ENCODE measurements at places on chromosomes 13 and 19.

GRCh38 chr19:36574741-36575140 lies 1.6 kb upstream of the ZNF529 start:
- DNase-seq: no peak

- DNase-seq: no peak
These were observed 214.2 kb downstream of the OXGR1 start for GRCh38 chr13:96780105-96780504.

DNA sequence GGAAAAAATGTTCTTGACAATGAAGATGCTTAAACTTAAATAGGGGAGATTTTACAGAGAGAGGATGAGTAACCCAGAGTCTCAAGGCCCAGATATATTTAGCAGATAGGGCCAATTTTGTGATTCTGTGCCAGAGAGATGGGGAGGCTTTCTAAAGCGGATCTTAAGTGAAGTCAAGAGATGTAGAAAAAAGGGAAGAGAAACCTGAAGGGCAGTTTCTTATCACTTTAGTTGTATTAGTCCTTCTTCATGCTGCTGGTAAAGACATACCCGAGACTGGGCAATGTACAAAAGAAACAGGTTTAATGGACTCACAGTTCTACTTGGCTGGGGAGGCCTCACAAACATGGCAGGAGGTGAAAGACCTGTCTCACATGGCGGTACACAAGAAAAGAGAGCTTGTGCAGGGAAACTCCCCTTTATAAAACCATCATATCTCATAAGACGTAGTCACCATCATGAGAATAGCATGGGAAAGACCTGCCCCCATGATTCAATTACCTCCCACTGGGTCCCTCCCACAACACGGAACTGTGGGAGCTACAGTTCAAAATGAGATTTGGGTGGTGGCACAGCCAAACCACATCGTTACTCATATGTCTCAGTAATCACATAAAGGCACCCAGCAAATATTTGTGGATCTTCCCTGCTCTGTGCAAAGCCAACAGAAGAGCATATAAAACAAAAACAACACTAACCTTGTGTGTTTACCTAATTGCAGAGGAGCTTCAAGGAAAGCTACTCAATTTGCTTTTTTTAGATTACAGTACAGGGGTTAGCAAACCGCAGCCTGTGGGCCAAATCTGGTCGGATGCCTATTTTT lies 102.6 kb upstream of the MYCBP2 start:
- DNase-seq: no peak

DNA sequence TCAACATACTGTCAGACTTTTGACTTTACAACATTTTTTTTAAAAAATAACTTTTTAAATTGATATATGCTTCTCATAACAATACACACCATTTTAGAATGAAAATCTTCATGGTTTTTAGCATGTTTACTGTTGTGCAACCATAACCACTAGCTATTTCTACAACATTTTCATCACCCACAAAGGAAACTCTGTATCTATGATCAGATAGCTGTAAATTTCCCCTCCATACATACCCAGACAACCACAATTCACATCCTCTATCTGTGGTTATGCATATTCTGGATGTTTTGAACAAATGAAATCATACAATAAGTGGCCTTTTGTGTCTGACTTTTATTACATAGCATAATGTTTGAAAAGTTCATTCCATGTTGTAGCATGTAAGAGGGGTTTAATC lies 1666.0 kb downstream of the EFNB2 start:
- no peak for DNase-seq

DNA sequence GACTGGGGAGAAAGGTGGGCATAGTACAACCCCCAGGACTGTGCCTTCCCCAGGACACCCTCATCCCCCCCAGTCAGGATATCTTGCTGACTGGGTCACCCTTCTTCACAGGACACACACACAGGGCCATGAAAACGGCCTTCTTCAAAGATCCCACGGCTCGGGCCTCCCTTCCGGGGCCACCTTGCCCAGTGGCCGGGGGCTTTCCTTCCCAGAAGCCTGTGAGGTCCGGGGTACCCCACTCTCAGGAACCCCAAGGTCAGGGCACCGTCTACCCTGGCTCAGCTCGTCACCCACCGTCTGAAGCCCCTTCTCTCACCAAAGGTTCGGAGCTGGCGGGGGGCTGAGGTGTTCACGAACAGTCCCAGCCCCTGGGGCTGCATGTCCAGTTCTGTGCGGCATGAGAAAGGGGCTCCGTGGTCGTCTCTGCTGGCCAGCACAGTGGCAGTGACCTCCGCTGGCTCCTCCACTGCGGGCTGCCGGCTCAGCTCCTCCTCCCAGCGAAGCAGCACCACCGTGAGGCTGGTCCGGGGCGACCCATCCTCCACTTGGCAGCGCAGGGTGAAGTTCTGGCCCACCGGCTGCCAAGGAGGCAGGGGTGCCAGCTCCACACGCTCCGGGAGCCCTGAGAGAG lies 2.1 kb upstream of the RAVER1 start:
- no peak for DNase-seq

DNA sequence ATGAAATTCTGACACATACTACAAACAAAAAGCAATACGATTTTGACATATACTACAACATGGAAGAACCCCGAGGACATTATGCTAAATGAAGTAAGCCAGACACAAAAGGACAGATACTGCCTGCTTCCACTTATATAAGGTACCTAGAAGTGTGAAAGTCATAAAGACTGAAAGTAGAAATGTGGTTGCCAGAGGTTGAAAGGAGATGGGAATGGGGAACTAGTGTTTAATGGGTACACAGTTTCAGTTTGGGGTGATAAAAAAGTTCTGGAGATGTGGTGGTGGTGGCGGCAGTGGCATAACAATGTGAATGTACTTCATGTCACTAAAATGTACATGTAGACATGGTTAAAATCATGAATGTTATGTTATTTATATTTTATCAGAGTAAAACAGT lies 12.1 kb upstream of the NDFIP2 start:
- no peak for DNase-seq

DNA sequence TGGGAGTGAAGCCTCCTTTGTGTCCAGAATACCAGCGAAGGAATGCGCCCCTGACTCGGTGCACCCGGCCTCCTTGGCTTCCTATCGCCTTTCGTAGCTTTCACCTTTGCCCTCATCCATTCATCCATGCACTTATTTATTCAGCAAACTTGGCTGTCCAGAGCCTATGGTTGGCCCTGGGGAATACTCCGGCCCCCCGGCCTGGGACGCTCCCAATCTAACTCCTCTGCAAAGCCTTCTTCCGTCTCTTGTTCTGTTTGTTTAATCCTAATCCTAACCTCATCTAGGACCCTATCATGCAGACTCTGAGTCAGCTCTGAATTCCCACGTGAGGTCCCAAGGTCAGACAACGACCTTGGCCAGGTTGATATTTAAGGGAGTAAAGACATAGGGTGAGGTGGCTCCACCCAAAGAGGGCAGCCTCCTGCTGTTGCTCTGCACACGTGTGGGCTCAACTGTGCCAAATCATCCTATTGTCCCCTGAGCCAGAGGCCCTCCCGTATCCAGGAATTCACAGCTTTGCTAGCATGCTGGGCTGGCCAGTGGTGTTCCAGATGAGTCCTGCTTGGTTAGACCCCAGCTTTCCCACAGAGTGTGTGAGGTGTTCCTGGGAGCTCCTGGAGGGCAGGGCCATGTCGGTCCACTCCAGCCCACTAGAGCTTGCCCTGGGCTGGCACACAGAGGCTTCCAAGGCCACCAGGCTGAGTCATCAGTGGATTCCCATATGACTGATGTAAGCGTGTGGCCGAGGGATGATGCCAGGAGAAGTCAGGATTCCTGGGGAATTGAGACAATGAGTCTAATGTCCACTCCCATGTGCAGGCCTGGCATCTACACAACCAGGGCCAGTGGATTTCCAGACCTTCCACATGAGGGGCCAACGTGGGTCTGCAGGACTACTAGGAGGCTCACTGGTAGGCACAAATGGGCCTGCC lies 6.5 kb upstream of the CCNE1 start:
- no peak for DNase-seq

- DNase-seq: peak; percentile 10
These were observed 1.2 kb downstream of the RCBTB2 start for GRCh38 chr13:48531416-48532255.

DNA sequence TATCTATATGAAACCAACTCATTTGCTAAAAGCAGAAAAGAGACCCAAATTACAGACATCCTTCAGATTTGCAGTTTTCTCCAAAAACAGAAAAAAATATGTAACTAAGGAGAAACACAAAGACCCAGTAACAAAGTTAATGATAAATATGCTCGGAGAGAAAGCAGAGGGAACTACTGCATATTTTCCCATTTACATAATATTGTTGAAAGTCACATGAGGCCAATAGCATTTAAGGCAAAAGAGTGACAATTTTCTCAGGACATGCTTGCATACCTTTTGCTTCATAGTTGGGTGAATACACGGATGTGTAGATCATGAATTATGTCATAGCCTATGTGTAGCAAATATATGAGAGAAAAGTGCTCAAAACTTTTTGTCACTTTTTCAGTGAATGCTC lies 310.3 kb downstream of the EFNB2 start:
- no peak for DNase-seq

DNA sequence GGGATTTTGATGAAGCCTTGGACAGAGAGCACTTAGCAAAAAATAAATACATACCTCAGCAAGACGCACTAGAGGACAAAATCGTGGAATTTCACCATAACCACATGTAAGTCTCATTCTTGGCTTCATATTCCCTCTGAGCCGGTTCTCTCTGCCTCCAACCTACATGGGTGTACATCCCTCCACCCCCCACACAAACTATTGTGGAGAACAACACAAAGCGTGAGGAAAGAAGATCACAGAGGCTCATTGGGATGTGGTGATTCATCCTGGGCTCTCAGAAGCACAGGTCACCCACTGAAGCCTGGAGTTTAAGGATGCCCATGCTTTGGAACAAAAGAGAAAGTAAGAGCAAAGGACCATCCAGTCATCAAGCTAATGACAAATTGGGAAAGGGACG lies 192.2 kb downstream of the STK24 start:
- DNase-seq: no peak

GRCh38 chr19:15154002-15154612 lies 46.7 kb downstream of the NOTCH3 start:
- no peak for DNase-seq

GRCh38 chr13:67048084-67048820 lies 181.9 kb downstream of the PCDH9 start:
- no peak for DNase-seq

DNA sequence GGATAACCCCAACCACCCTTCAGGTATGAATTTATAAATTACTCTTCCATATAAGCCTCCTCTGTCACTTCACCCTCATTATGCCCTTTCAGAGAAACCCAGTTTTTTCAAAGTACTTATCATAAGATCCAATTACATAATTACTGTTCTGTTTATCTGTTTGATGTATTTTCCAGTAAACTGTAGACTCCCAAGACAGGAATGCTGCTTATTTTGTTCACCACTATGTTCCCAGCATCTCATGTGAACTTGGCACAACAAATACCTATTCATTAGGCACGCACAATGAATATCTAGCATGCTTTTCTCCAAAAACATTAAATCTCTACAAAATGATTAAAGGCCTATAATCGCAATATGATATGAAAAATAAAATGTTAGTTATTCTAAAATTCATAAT lies 13.2 kb downstream of the ENOX1 start:
- DNase-seq: no peak

DNA sequence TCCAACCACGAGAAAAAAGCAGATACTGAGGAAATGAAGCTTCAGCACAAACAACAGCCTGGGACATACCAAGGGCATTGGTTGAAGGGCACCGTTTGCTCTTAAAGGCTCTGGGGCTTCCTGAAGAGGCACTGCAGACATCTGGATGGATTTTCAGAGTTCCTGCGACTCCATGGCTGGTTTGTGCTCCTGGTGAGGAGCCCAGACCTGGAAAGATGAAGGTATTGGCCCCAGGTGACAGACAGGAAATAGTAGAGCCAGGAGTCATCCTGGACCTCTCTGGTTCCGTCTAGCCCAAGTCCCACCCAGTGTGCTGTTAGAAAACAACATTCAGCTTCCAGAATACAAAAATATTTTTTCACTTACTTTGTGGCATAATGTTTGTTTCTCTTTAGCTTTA lies 6.3 kb downstream of the IL17D start:
- DNase-seq: no peak

GRCh38 chr19:35887197-35887596 lies 13.1 kb downstream of the NFKBID start:
- no peak for DNase-seq

GRCh38 chr13:57673197-57673596 lies 41.7 kb downstream of the PCDH17 start:
- DNase-seq: no peak

DNA sequence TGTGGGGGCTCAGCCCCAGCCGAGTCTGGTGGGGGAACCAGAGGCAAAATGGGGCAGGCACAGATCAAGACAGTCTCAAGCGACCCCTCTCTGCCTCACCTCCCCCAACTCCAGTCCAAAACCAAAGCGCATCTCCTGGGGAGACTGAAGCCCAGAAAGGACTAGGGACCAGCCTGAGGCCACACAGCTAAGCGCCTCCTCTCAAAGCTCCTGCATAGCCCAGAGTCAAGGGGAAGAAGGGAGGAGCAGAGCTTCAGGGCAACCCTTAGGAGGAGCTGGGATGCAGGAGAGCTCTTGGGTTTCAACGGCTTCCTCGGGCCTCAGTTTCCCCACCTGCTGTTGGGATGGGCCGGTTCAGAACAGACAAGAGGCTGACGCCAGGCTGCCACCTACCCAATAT lies 19.9 kb upstream of the SEMA6B start:
- no peak for DNase-seq

- no peak for DNase-seq
These were observed 7.7 kb downstream of the SMAD9 start for GRCh38 chr13:36912369-36912768.

DNA sequence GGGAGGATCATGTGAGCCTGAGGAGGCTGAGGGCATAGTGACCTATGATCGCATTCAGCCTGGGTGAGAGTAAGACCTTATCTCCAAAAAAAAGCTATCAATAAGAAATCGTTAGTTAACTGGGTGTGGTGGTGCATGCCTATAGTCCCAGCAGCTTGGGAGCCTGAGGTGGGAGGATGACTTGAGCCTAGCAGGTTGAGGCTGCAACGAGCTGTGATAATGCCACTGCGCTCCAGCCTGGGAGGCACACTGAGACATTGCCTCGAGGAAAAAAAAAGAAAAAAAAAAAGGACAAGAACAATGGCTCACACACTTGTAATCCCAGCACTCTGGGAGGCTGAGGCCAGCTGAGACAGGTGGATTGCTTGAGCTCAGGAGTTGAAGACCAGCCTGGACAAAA lies 16.2 kb downstream of the PSPC1 start:
- DNase-seq: no peak

GRCh38 chr13:38213314-38213713 lies 136.3 kb upstream of the UFM1 start:
- DNase-seq: no peak
